ENCODE measurements at places on chromosomes 6 and 20.

- no peak for DNase-seq
These were observed 34.0 kb upstream of the FAM83C start for GRCh38 chr20:35326021-35326739.

- no peak for DNase-seq
These were observed 92.6 kb downstream of the UTRN start for GRCh38 chr6:144377586-144378210.

DNA sequence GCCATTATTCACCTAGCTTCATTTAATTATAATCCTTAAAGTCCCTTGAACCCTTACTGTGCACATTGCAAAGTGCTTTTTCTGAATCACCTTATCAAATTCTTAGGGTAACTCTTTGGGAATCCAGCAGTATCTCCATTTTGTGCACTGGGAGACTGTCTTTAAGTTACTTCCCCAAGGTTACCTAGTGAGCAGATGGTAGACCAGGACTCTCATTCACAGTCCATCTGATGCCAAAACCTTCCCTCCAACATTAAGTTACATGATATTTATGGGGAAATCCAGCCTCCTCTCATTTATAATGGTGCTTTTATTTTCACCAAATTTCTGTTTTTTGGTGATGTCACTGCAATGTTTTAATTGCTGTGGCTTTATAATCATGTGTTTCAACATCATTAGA lies 75.7 kb downstream of the NCOA7 start:
- DNase-seq: no peak

GRCh38 chr6:157099912-157100593 lies 223.3 kb downstream of the TMEM242 start:
- no peak for DNase-seq

DNA sequence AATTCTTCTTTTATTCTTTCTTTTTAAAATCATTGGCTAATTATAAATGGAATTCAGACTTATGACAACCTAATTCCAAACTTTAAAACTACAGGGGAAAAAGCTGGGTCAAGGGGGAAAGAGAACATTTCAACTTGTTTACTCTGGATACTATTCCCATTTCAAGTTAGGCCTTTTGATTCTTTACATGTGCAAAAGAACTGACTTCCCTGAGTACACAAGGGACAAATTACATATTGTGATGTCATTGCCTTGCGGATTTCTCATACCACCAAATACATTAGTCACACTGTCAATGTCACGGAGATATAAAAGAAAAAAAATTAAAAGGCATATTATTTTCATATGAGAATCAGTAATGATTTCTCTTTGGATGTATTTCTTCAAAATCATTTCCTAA lies 96.5 kb upstream of the TBX18 start:
- DNase-seq: no peak

GRCh38 chr6:56484669-56485068 lies 158.0 kb downstream of the DST start:
- DNase-seq: no peak

GRCh38 chr6:56037601-56038000 lies 162.2 kb upstream of the BMP5 start:
- DNase-seq: no peak

DNA sequence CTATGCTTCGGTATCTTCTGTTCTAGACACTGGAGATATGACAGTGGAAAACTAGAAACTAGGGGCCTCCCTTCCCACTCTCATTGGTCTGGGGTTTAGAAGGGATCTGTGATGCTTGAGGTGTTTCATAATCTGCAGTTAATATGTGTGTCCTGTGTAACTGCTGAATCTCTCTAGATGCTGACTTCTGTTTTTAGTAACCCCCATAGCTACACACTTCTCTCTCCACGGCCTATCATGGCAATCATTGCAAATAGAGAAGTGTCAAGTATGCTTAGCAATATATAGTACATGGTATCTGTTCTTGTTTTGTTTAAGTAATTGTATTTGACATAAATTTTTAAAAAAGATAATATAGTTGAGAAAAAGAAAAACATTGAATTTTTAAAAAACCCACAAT lies 394.6 kb upstream of the MMS22L start:
- no peak for DNase-seq

DNA sequence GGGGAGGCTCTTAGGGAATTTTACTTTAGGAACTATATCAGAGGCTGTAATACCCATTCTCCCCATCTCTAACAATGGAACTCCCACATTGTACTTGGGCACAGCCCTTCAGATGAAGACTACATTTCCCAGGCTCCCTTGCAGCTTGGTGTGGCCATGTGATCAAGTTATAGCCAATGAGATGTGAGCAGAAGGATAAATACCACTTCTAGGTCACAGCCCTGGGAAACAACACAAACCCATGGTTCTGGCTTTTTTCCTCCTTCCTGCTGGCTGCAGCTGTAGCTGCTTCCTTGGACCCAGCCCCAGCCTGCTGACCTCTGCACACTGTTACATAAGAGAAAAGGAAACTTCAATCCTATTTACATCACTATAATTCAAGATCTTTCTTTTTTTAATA lies 445.9 kb upstream of the JARID2 start:
- peak; percentile 17 for DNase-seq

GRCh38 chr6:40778918-40779317 lies 191.8 kb upstream of the LRFN2 start:
- DNase-seq: no peak

GRCh38 chr6:106538145-106538544 lies 91.2 kb downstream of the RTN4IP1 start:
- DNase-seq: no peak

DNA sequence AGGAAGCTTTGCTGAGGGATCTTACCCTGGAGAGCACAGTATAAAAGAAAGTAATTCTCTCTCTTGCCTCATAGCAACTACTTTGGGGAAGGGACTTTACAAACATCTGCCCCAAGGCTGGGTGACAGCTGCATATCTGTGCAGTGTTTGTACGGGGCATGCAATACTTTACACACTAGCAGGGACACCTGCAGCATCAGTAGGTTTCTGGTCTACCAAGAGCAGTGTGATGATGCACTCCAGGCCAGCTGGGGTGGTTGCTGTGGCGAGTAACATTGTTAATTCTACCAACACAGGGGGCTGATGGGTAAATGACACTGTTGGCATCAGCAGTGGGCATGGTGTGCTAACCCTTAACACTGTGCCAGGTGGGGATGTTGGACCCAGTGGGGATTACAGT lies 48.0 kb downstream of the ADTRP start:
- no peak for DNase-seq

- no peak for DNase-seq
These were observed 177.4 kb downstream of the MTFR2 start for GRCh38 chr6:136072691-136073090.

GRCh38 chr6:3813150-3813780 lies 35.9 kb upstream of the FAM50B start:
- DNase-seq: no peak

DNA sequence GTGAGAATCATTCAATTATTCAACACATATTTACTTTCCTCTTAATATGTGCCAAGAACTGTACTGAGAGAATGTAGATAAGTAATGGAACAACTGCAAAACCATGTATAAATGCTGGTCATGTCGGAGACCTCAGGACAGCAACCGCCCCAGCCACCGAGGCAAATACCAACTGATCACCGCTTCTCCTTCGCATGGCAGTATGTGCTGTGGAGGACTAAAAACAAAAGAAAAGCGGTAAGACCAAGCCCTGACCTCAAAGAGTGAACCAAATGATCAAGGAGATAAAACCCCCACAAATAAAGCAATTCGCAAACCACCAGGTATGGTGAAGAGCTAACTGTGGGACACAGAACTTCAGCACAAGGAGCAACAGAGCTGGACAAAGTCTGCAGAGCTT lies 104.3 kb downstream of the TRERF1 start:
- DNase-seq: no peak

- no peak for DNase-seq
These were observed 4.5 kb downstream of the TEAD3 start for GRCh38 chr6:35492258-35492973.

GRCh38 chr6:168054765-168055560 lies 24.0 kb downstream of the FRMD1 start:
- DNase-seq: no peak

- no peak for DNase-seq
These were observed 227.5 kb upstream of the MYLIP start for GRCh38 chr6:15901141-15902115.

DNA sequence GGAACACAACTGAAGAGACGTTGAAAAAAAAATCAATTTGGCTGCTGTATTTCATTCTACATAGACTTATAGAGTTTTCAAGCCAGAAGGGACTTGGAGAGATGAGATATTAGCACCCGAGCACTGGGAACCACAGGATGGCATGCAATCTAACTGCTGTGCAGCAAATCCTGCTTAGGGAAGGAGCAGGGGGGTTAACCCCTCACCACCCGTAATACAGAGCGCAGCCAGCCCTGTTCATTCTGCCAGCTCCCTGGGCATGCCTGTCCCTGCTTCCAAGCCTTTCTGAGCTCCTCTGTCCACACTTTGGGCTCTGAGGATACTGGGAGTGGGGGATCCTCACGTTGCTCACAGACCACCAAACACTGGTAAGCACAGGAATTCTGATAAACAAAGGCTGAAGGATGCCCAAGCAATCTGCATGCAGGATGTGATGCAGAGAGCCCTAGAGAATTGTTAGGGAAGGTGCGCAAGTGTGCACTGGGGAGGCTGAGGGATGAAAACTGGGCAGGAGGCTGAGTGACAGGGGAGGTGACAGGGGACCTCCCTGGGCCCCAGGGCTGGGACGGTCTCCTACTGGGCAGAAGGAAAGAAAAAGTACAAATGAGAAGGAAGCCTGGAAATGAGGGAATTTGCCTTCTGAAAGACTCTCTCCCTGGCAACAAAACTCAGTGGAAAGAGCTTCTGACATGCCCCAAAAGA lies 34.0 kb downstream of the CPNE5 start:
- DNase-seq: no peak

DNA sequence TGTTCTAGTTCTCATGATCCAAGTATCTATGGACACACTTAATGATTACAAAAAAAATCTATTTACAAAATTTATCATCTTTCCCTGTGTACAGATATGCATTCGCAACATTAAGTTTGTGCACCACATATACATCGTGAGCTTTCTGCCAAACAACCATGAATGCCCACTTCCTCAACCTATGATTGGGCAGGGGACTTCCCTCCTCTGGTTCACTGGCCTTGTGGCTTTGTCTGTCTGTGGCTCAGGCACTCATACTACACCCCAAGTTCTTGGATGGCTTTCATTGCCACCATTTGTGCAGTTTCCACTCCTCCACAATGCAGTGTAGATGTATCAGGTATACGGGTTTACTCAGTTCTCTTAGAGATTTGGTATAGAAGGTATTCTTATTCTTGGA lies 74.9 kb downstream of the HS3ST5 start:
- no peak for DNase-seq

DNA sequence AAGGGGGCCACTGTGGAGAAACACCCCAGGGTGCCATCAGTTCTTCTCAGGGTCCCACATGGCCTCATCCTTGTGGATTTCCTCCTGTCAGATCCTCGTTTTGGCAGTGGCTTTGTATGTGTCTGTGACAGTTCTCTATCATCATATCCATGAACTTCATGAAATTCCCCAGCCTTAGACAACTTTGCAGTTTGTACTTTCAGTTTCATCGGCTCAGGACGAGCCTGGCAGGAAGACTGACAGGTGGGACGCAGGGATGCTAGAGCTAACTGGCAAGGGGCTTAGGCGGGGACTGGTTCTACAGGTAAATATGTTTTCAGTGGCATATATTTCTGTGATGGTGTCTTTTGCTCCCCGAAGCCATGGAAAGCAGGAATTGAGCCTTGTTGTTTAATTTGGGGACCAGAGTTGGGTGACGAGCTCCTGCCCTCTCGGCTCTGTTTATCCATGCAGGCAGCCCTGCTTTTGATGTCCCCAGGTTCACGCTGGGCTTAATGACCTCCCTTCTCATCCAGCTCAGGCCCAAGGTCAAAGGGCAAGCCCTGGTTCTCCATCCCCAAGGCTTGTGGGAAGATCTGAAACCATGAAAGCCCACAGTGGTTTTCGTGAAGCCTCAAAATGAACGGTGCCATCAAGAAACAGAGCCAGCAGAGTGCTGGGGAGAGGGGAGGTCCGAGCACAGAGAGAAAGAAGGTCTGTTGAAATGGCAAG lies 11.2 kb downstream of the SDCBP2 start:
- DNase-seq: no peak

All from anterior cingulate cortex (tissue), 58 donors.